ENCODE measurements at places on chromosomes 11 and 22. TPM values are rescaled to one million over a fixed set of nuclear protein-coding genes. Genes with fewer than 3 reads are reported as not detected.

Gene APOA4
- total RNA-seq, result not detected

Gene XRCC6
- total RNA-seq, result 400 TPM

Gene MRGPRX4
- not detected for total RNA-seq

Gene MSANTD4
- 21.8 TPM for total RNA-seq

Gene ROBO4
- not detected for total RNA-seq

Gene OR52I1
- not detected for total RNA-seq

Gene MS4A15
- total RNA-seq, result not detected

GRCh38 chr11:46038529-46038928 lies 82.7 kb downstream of the PHF21A start:
- H3K36me3 ChIP-seq, result peaks cover 4% of the 10 kb centered on the region
- peaks cover 12% of the 10 kb centered on the region for H3K4me1 ChIP-seq
- no peaks in the 10 kb centered on the region for H3K27me3 ChIP-seq
- DNase-seq, result no peak
- H3K27ac ChIP-seq, result no peak overlapping the region

GRCh38 chr22:46654927-46655595 lies 34.9 kb downstream of the GRAMD4 start:
- peaks cover 11% of the 10 kb centered on the region for H3K36me3 ChIP-seq
- peaks cover 34% of the 10 kb centered on the region for H3K4me1 ChIP-seq
- peak overlapping the region; percentile 75 for H3K27ac ChIP-seq
- no peaks in the 10 kb centered on the region for H3K27me3 ChIP-seq

DNA sequence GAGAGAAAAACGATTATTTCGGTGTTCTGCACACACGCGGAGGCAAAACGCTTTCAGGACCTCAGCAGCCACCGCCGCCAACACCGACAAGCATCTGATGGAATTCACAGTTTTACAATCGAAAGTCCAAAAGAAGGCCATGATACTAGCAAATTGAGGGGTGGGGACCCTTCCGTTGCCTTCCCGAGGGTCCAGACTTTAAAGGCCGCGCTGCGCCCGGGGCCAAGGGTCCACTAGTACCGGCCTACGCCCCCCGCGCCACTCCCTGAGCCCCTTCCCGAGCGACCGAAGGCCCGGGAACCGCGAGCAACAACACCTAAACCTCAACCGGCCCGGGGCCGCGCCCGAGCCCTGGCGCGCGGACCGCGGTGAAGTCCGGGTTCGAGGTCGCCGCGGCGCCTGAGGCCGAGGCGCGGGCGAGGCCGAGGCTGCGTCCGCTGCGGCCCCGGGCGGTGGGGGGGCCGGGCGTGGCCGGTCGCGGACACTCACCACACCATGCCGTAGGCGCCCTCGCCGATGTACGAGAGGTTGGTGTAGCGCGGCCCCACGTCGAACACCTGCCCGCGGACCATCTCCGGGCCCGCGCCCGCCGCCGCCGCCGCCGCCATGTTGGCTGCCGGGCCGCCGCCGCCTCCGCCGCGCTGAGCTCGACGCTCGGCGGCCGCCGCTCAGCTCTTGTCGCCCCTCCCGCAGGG lies 465 bp downstream of the MAPK1 start:
- H3K4me3 ChIP-seq, result peak overlapping the region; percentile 92
- H3K36me3 ChIP-seq, result peaks cover 21% of the 10 kb centered on the region
- peak; percentile 79 for DNase-seq
- H3K4me1 ChIP-seq, result peaks cover 36% of the 10 kb centered on the region
- peaks cover 14% of the 10 kb centered on the region for H3K27me3 ChIP-seq

DNA sequence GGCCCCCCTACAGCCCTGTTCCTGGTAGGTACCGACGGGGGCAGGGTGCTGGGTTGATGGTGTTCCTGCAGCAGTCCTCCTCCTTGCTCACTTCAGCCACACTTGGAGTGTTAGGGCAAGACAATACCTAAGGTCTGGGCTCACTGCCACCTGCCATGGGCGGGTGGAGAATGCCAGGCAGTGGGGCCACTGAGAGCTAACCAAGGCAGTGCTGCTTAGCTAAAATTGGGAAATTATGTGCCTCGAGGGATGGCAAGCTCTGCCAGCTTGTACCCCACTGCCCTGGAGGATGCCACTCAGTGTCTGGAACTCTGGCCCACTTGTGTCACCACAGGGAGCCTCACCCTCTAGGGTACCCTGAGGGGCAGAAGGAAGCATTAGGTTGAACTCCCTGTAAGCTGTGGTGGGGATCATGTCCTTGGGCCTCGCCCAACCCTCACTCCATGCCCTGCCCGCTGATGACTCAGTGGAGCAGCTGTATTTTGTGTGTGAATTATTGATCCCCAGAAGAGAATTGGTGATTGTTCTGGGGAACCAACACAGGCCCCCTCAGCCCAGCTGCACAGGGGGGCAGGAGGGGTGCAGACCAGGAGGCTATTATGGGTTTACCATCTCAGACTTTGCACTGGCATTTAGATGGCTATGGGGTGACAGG lies 17.7 kb downstream of the PHLDB1 start:
- peaks cover 18% of the 10 kb centered on the region for H3K27me3 ChIP-seq
- H3K36me3 ChIP-seq, result no peaks in the 10 kb centered on the region
- H3K27ac ChIP-seq, result no peak overlapping the region
- H3K4me3 ChIP-seq, result no peak overlapping the region
- no peak for DNase-seq

GRCh38 chr11:76984743-76985142 lies 49.5 kb upstream of the B3GNT6 start:
- no peaks in the 10 kb centered on the region for H3K4me1 ChIP-seq
- H3K4me3 ChIP-seq, result no peak overlapping the region
- no peaks in the 10 kb centered on the region for H3K36me3 ChIP-seq
- no peaks in the 10 kb centered on the region for H3K27me3 ChIP-seq
- H3K27ac ChIP-seq, result no peak overlapping the region

DNA sequence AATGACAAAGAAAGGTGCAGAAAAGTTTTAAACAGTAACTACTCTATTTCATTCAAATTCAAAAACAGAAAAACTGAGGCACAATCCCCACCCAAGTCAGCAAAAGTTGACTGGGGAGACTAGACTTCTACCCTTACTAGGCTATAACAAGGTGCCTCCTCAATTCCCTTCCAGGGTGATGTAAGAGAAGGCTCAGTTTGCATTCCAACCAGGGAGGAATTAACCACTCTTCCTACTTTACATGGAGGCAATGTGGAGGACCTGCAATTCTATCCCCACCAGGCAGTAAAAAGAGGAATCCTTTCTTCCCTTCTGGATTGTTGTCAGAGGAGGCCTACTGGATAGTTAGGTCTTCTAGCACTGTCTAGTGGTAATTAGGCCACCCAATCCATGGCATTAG lies 26.1 kb downstream of the TYR start:
- no peaks in the 10 kb centered on the region for H3K4me1 ChIP-seq
- no peak for DNase-seq
- no peak overlapping the region for H3K27ac ChIP-seq
- H3K4me3 ChIP-seq, result no peak overlapping the region
- H3K36me3 ChIP-seq, result no peaks in the 10 kb centered on the region
- no peaks in the 10 kb centered on the region for H3K27me3 ChIP-seq

GRCh38 chr22:31271026-31271425 lies 21.3 kb downstream of the PIK3IP1 start:
- H3K36me3 ChIP-seq, result peaks cover 49% of the 10 kb centered on the region
- H3K4me1 ChIP-seq, result peaks cover 12% of the 10 kb centered on the region
- H3K27me3 ChIP-seq, result no peaks in the 10 kb centered on the region
- no peak overlapping the region for H3K27ac ChIP-seq

DNA sequence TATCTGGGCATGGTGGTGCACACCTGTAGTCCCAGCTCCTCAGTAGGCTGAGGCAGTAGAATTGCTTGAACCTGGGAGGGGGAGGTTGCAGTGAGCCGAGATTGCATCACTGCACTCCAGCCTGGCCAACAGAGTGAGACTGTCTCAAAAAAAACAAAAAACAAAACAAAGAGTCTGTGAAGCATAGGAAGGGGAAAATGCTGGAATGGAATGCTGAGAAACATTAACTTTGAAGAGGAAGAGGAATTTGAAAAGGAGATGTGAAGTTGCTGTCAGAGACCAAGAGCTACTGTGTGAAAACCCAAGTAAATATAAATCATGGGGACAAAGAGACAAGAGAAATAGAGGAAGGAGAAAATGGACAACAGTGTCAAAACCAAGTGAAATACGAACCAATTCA lies 455.1 kb upstream of the ARHGAP42 start:
- no peak overlapping the region for H3K27ac ChIP-seq
- no peaks in the 10 kb centered on the region for H3K36me3 ChIP-seq
- DNase-seq, result no peak

DNA sequence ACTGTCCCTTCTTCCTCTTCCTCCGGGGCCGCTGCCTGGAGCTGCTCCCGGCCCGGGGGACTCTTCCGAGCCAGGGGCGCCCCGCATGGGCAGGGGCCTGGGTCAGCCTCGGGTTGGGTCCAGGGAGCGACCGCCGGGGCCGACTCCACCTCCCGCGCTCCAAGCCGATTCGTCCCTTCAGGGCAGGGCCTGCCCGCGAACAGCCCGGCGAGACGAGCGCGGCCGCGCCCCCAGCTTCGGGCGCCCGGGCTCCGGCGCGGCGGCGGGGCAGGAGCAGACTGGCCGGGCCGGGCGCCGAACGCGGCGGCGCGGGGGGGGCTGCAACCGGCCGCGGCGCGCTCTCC lies at the start of gene LARGE1:
TSS of gene LARGE1 (minus strand) at position 280 of the 344 bp plus-strand sequence.
- peaks cover 3% of the 10 kb centered on the region for H3K4me1 ChIP-seq
- H3K36me3 ChIP-seq, result peaks cover 2% of the 10 kb centered on the region
- H3K4me3 ChIP-seq, result peak within 1 kb of the TSS; percentile 60
- no peak for DNase-seq
- peaks cover 46% of the 10 kb centered on the region for H3K27me3 ChIP-seq
- no peak within 1 kb of the TSS for H3K27ac ChIP-seq

- no peak overlapping the region for H3K4me3 ChIP-seq
- H3K27ac ChIP-seq, result no peak overlapping the region
- H3K4me1 ChIP-seq, result no peaks in the 10 kb centered on the region
- H3K36me3 ChIP-seq, result no peaks in the 10 kb centered on the region
- DNase-seq, result peak; percentile 70
- no peaks in the 10 kb centered on the region for H3K27me3 ChIP-seq
Observed at GRCh38 chr11:131064373-131064991, 148.2 kb upstream of the SNX19 start.

DNA sequence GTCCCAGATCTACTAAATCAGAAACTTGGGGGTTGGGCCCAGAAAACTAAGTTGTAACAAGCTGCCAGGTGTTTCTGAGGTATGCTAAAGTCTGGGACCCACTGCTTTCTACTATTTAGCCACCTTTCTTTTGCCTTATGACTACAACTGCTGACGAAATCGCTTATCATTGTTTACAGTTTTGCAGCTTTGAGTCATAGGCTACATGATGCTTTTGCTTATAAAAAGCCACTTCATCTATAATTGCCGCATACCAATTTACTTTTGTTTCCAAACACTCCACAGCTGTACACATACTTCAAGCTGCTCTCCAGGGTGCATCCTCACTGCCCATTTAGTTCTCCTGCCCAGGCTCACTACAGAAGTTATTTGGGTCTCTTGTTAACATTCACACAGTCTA lies 144.7 kb downstream of the ENTHD1 start:
- H3K27ac ChIP-seq, result no peak overlapping the region
- no peak overlapping the region for H3K4me3 ChIP-seq
- no peaks in the 10 kb centered on the region for H3K36me3 ChIP-seq
- peaks cover 26% of the 10 kb centered on the region for H3K4me1 ChIP-seq
- H3K27me3 ChIP-seq, result peaks cover 3% of the 10 kb centered on the region

DNA sequence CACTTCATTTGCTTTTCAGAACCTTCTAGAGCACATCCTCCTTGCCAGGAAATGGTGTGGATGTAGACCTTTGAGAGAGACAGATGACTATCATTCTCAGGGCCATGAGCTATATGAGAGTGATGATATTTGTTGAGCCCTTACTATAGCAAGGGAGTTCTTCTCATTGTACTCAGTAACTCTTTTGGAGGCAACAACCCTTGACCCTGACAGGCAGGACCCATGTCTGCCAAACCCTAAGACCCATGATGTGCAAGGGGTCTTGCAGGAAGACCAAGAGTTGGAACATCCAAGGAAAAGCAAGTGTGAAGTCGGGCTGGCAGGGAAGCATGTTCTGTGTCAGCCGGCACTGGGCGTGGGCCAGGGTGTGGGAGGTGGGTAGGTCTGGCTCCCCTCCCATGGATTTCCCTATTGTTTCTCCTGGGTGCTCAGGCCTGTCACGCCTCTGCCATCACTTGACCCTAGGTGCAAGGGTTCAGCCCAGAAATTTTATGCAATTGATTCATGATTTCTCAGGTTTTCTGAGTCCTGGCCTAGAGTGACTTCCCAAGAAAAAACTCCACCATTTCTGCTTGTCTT lies 1.2 kb downstream of the FOLR3 start:
- peak overlapping the region; percentile 53 for H3K27ac ChIP-seq
- no peaks in the 10 kb centered on the region for H3K36me3 ChIP-seq
- peaks cover 19% of the 10 kb centered on the region for H3K4me1 ChIP-seq
- no peak for DNase-seq
- H3K27me3 ChIP-seq, result peaks cover 19% of the 10 kb centered on the region

GRCh38 chr11:117818041-117818873 lies 6.3 kb downstream of the FXYD2 start:
- peaks cover 2% of the 10 kb centered on the region for H3K27me3 ChIP-seq
- peak; percentile 87 for DNase-seq
- H3K4me3 ChIP-seq, result peak overlapping the region; percentile 79
- peaks cover 4% of the 10 kb centered on the region for H3K36me3 ChIP-seq

GRCh38 chr11:94424662-94425061 lies 23.4 kb upstream of the GPR83 start:
- H3K4me3 ChIP-seq, result no peak overlapping the region
- peaks cover 7% of the 10 kb centered on the region for H3K4me1 ChIP-seq
- no peak for DNase-seq
- no peak overlapping the region for H3K27ac ChIP-seq
- no peaks in the 10 kb centered on the region for H3K27me3 ChIP-seq

- peak overlapping the region; percentile 82 for H3K4me3 ChIP-seq
- H3K36me3 ChIP-seq, result peaks cover 4% of the 10 kb centered on the region
- H3K4me1 ChIP-seq, result peaks cover 23% of the 10 kb centered on the region
- DNase-seq, result no peak
- H3K27me3 ChIP-seq, result no peaks in the 10 kb centered on the region
Observed at GRCh38 chr22:41300661-41301060, 664 bp upstream of the ZC3H7B start.

DNA sequence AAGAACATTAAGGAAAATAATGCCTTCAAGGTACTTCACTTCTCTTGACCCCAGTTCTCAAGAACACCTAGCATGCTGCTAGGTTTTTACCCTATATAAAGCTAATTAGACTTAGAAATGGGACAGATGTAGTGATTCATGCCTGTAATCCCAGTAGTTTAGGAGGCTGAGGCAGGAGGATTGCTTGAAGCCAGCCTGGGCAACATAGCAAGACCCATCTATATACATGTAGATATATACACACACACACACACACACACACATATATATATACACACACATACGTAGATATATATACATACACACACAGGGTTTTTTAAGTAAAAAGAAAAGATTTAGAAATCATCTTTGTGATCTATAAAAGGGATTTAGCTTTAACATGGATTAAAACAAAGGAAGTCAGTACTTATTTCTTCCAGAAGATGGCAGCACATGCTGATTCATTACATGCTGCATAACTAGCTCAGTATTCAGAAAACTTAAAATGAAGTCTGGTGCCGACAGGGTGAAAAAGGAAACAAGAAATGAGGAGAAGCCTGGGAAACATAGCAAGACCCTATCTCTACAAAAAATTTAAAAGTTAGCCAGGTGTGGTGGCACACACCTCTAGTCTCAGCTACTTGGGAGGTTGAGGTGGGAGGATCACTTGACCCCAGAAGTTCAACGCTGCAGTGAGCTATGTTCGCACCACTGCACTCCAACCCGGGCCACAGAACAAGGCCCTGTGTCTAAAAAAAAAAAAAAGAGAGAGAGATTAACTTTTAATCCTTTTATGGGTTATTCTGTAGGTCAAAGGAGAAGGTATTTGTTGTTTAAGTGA lies 28.5 kb upstream of the RBX1 start:
- peak; percentile 83 for DNase-seq
- peaks cover 4% of the 10 kb centered on the region for H3K4me1 ChIP-seq
- H3K27ac ChIP-seq, result peak overlapping the region; percentile 42
- H3K36me3 ChIP-seq, result peaks cover 6% of the 10 kb centered on the region

- H3K4me3 ChIP-seq, result no peak overlapping the region
- no peaks in the 10 kb centered on the region for H3K4me1 ChIP-seq
- no peaks in the 10 kb centered on the region for H3K36me3 ChIP-seq
- DNase-seq, result no peak
- peaks cover 15% of the 10 kb centered on the region for H3K27me3 ChIP-seq
Observed at GRCh38 chr11:1566381-1567051, 5.6 kb downstream of the DUSP8 start.

All from activated CD4-positive, alpha-beta T cell treated with anti-CD3 and anti-CD28 coated beads, Interleukin-2, amount 10 ng/mL, durations not matched to agents 24 days and 14 days (primary cell).